Stimulated activated CD8-positive, alpha-beta memory T cell treated with anti-CD3 and anti-CD28 coated beads, Interleukin-7, amount 100 ng/mL, for 1 hour (primary cell): ENCODE measurements at places on chromosomes 11 and 22.

DNA sequence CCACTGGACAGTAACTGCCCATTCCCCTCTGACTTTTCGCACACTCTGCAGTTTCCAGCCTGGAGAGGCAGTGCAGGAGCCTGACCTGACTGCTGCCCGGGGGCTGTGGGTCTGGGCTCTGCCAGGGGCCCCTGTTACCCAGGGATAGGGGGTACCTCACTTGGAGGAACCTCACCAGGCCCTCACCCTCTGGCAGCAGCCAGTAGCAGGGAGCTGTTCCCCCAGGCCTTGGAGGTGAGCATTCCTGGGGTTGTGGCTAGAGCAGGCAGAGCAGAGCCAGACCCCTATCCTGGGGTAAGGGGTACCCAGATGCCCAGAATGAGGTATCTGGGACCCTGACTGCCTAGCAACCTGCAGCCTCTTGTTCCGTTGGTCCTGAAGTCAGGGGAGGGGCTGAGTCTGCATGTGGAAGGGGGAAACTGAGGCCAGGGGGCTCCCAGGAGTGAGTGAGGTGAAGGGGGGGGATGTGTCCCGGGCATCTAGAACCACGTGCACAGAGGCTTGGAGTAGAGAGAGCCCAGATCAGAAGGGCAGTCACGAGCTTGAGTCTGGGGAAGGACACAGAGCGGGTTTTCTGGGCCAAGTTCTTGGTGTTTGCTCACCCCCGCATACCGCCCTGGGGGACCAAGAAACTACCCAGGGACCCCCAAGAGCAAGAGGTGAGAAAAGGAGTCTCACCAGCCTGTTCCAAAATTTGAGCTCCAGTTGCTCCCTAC is 43.9 kb upstream of the ACCSL start:
- no peak for DNase-seq

- peak; percentile 60 for DNase-seq
These were observed 30.0 kb downstream of the ARAP1 start for GRCh38 chr11:72722050-72722748.

GRCh38 chr11:109934151-109934550 is 159.0 kb upstream of the ZC3H12C start:
- DNase-seq = no peak

DNA sequence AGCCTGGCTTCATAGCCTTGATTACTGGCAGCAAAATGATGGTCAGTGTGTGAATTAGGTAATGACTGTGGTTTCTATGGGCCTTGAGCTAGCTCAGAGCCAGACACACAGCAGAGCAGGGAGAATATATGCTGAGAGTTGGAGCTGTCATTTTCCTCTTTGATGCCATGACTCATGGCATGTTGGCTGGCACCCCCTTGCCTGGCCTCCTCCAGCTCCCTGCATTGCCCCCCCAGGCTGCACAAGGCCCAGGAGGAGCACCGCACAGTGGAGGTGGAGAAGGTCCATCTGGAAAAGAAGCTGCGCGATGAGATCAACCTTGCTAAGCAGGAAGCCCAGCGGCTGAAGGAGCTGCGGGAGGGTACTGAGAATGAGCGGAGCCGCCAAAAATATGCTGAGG is 20.3 kb upstream of the RRM1 start:
- no peak for DNase-seq

GRCh38 chr11:66017321-66017720 is 5.5 kb downstream of the CST6 start:
- no peak for DNase-seq
